IPS DF 6.9 (cell line): ENCODE measurements at places on chromosomes 12 and 14.

DNA sequence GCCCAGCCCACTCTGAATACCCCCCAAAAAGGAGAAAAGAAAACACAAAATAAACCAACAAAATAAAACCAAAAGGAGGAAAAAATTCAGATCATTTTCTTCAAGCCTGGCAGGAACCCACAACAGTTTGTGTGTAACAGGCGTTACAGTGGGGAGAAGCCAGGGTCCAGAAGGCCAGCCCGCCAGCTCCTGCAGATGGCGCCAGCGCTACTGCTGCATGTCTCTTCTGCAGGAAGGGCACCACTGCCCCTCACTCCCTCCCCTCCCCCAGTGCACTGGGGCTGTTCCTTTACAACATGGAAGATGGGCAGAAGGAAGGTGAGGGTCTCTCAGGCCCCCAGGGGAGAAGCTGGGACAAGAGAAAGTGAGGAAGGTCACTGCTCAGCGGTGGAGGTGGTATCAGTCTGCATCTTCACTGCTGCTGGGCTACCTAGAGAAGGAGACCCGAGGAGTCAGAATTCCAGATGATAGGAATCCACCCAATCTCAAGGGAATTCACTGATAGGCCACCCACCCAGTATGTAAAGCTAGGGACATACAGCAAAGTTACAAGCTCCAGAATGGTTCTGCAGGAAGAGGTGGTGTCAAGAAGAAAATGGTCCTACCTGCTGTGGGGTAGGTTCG, 2.3 kb upstream of the NOP2 start:
- no peak for DNase-seq

GRCh38 chr14:82091097-82091496, 557.4 kb upstream of the SEL1L start:
- DNase-seq = no peak

GRCh38 chr12:67843257-67843656, 146.0 kb upstream of the IFNG-AS1 start:
- no peak for DNase-seq

GRCh38 chr12:121769831-121770301, 23.6 kb downstream of the RHOF start:
- DNase-seq = no peak

DNA sequence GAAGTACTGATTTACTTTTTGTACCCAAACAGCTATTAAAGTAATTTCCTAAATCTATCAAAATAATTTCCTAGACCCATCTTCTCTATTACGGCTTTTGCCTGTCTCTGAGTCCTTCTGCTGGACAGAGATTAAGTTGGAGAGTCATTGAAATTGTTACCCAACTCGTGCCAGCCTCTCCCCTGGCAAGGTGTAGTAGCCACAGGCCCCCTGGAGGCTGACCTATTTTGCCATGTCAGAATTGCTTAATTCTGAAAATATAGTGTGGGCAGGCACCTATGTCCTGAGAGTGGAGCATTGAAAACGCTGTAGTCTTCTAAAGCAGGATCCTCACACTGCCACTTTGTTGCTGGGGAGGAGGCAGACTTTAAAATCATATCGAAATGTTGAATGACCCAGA, 308.2 kb downstream of the GLT1D1 start:
- no peak for DNase-seq

DNA sequence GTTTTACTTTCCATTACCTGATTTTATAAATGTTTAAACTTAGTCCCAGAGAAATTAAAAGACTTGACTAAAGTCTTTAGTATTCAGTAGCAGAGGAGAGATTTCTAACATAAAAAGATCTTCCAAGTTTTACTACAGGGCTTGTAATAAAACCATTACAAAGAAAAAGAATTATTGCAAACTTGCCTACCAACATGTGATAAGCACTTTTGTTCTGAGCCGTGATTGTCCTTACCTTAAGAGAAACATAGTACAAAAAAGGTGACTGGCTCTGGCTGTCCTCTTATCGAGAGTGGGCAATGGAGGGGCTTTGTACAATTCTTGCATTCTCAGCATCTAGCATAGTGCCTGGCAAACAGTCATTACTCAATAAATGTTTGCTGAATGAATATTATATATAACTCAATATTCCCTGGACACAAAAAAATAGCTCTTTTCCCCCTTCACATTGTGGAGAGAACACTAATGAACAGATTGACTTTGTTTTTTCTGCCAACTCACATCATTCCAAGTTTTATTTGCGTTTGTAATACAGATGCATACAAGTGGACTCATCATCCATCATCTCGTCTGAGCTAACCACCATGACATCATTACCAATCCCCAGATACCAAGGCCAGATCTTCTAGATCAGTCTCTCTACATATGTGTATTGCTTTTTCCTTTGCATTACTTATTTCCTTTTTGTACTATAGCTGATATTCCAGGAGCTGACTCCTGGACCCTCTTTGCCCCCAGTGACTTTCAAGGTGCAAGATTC, 192.8 kb upstream of the EEA1 start:
- DNase-seq = no peak
